ENCODE measurements at places on chromosomes 12 and 14. TPM values are rescaled to one million over a fixed set of nuclear protein-coding genes. Genes with fewer than 3 reads are reported as not detected.

DNA sequence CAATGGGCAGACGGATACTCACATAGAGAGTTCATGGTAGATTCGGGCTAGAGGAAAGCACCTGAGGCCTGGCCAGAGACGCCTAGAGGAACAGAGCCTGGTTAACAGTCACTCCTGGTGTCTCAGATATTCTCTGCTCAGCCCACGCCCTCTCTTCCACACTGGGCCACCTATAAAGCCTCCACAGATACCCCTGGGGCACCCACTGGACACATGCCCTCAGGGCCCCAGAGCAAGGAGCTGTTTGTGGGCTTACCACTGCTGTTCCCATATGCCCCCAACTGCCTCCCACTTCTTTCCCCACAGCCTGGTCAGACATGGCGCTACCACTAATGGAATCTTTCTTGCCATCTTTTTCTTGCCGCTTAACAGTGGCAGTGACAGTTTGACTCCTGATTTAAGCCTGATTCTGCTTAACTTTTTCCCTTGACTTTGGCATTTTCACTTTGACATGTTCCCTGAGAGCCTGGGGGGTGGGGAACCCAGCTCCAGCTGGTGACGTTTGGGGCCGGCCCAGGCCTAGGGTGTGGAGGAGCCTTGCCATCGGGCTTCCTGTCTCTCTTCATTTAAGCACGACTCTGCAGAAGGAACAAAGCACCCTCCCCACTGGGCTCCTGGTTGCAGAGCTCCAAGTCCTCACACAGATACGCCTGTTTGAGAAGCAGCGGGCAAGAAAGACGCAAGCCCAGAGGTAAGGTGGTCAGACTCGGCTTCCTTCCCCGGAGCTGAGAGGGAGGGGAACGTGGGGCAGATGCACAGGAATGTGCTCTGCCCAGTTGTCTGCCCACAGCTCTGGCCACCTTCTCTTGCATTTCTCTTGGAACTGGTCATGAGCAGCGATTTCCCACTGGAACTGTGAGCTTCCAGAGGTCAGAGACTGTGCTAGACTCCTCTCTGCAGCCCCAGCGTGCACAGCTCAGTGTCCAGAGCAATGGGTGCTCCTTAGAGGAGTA is at the start of gene CD4:
Gene CD4 (plus strand): TSS at position 557 of the 953 bp plus-strand sequence. CDS start 10,611 bp downstream, outside the sequence.
- DNase-seq, result peak; percentile 91

- DNase-seq, result no peak
Observed at GRCh38 chr14:99995700-99996356, 69.4 kb upstream of the EVL start.

The RNASE7 gene
- not detected for total RNA-seq

DNA sequence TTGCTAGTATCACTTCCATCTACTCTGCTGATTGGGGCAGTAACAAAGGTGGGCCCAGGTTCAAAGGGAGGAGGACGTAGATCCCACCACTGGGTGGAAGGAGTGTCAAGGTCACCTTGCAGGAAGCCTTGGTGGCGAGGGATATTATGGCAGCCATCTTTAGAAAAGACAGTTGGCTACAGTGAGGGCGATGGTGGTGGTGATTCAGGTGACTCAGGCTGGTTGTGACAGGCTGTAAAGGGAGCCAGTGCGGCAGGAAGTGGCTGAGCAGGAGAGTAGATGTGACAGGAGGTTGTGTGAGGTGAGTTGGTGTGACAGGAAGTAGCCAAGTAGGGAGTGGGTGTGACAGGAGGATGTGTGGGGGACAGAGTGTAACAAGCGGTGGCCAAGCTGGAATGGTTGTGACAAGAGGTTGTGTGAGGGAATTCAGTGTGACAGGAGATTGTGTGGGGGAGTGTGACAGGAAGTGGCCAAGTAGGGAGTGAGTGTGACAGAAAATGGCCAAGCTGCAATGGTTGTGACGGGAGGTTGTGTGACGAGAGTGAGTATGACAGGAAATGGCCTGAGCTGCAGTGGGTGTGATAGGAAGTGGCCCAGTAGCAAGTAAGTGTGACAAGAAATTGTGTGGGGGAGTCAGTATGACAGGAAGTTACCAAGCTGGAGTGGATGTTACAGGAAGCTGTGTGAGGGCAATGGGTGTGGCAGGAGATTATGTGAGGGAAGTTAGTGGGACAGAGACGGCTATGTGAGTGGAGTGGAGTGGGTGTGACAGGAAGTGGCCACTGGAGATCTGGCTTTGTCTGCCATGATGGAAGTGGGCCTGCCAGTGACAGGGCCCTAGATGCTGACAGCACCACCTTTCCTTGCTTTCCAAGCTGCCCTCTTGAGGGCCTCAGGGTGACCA is 136.5 kb upstream of the MYL2 start:
- DNase-seq, result peak; percentile 28

- DNase-seq, result no peak
Observed at GRCh38 chr14:104105071-104105821, 19.7 kb downstream of the ASPG start.

- peak; percentile 78 for DNase-seq
Observed at GRCh38 chr14:61188978-61189808, 91.9 kb downstream of the TMEM30B start.

DNA sequence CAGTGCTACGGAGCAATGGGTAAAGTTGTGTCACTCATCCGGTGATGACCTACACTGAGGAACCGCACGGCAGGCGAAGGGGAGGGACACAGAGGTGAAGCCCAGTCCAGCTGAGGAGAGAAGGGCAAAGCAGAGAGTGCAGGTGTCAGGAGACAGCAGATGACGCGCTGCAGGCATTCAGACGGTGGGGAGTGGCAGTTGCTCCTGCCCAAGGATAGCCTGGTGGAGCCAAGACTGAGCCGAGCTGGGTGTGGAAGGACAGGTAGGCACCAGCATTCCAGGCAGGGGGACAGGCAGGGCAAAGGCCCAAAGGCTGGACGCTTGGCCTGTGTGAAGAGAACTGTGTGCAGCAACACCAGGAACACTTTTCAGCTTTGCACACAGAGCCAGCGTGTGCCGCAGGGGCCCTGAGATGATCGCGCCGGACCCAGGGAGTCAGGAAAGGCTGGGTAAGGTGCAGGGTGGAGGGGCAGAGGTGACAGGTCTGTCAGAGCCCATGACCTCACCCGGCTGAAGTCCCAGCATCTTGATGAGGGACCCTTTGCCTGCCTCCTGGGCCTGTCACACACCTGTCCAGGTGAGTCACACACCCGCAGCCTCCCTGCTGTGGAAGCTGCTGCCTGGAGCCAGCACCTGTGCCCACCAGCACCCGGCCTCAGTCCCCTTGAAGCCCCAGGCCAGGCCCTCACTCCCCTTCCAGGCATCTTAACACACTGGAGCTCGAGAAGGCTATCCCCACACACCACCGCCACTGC is 48.4 kb downstream of the TSPAN11 start:
- DNase-seq, result no peak

DNA sequence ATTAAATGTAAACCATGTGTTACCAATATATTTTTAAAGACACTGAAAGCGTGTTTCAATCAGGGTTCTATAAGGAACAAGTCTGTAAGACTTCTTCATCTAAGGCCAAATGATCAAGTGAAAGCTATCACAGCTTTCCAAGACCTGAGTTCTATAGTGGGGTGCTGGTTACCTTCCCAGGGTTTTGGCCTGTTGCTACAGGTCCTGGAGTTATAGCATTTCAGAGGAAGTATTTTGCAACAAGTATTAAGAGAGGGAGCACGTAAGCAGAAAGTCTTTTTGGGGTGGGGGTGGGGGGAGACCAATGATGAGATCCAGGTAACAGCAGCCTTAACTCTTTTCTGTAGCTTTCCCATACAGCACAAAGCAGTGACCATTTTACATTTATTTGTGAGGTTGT is 43.8 kb downstream of the FOXN3 start:
- no peak for DNase-seq

The CIT gene
- 22.1 TPM for total RNA-seq

- peak; percentile 63 for DNase-seq
Observed at GRCh38 chr12:9256341-9256740, 48.1 kb upstream of the PZP start.

The C1QL4 gene
- total RNA-seq, result not detected

DNA sequence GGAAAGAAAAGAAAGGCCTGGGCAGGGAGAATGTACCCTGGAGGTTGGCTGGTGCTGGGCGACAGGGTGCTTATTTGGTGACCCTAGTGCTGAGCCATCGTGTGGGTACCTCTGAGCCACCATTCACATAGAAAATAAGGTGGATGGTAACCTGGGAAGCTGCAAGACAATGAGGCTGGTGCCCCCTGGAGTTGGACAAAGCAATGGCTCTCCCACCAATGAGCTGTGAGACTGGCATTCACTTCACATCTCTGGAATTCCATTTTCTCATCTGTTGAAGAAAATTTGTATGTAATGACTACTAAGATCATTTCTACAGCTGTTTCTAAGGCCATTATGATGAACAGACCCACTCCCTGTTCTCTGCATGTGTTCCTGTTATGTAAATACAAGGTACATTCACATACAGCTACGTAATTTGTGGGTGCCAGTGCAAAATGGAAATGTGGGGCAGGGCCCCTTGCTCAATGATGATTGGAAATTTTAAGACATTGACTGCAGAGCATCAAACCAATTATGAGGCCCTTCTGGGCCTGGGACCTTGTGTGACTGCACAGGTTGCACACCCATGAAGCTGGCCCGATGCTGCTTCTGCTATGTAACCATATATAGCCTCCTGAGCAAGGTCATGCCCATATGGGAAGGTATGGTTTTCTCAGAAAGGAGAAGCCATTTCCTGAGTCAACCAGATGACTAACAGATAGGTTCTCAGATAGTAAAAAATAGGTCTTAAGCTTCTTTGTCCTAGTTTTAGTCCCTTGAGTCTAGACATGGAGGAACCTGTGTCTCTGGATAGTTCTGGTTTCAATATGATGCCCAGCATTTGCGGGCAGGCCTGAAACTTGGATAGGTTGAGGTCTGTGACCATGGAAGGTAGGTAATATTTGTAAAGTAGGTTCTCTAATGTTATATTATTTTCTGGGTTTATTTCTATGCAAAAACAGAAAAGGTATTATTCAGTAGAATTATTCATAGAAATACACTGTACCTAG is 63.4 kb upstream of the IGF1 start:
- peak; percentile 18 for DNase-seq

DNA sequence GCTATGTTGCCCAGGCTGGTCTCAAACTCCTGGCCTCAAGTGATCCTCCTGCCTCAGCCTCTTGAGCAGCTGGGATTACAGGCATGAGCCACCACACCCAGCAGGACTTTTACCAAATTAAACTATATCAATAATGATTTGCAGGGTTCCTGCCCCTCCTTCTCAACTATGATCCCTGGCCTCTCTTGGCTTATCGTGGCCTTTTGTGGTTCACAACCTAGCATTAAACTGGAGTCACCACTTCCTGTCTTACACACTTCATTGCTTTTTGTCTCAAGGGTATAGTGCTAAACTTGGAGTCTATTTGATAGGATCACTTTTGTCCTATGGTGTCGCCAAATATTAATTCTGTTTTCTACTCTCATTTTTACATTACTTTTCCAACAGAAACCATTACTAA is 64.5 kb downstream of the SEC23A start:
- no peak for DNase-seq

The CDH24 gene
- 4.6 TPM for total RNA-seq

GRCh38 chr14:43591776-43592175 is 915.3 kb downstream of the FSCB start:
- no peak for DNase-seq

GRCh38 chr14:89641495-89642175 is 224.6 kb upstream of the FOXN3 start:
- DNase-seq, result no peak

GRCh38 chr12:119869720-119870119 is 7.4 kb downstream of the CIT start:
- no peak for DNase-seq

- DNase-seq, result no peak
Observed at GRCh38 chr12:69331909-69332684, 16.1 kb upstream of the LYZ start.

- DNase-seq, result no peak
Observed at GRCh38 chr14:66511849-66512248, 3.9 kb downstream of the GPHN start.

GRCh38 chr12:129641926-129642325 is 261.9 kb downstream of the TMEM132D start:
- DNase-seq, result no peak

DNA sequence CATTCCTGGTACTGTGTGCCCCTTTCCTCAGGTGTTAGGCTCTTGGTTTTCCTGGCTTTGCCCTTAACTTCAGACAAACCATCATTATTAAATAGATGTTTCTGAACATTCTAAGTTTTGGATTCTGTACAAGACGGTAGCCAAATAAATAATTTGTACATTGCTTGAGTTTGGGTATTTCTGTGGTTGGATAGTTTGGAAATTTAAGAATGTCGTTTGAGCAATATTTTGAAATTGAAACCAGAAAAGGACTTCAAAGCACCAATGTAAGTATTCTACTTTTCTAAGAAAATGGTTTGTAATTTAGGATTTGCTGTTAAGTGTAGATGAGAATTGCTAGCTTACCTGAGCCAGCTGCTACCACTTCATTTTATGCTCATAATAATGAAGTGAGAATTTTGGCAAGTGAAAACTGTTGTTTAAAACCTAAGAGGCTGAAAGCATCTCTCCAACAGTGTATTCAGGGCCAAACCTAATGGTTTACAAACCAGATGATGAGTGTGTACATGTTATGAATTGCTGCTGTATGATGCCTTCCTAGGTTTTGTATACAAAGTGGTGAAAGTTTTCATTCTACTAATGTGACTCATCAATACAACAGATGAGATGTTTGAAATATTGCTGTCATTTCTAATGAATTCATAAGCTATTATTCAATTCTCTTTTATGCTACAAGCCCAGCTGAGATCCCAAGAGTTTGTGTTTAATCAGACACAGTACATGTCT is 181.5 kb upstream of the PRKD1 start:
- DNase-seq, result no peak

The LMNTD1 gene
- total RNA-seq, result 5.3 TPM

The IL25 gene
- not detected for total RNA-seq

DNA sequence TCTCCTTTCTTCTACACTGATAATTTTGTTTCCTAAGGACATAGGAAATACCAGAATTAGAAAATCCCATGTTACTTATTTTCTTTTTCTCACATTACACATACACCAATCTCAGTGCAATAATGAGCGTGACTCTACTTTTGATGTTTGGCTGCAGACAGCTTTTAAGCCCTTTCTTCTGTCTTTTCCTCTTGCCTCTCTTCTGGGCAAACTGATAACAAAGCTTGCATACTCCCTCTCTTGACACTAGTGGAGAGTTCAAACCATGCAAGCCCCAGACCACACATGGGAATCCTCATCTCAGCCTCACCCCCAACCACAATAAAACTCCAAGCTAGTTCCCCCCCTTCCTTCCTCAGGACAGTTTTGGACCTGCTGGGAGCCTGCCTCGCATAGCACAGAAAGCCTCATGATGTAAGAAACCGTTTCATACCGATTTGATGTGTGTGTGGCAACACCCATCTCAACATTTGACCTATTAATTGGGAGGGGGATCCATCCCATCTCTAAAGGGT is 161.9 kb downstream of the EMP1 start:
- no peak for DNase-seq

The SERPINA9 gene
- total RNA-seq, result not detected
